ENCODE measurements at places on chromosomes 1 and 21.
A peak's percentile ranks its signal among the peaks of the same experiment; 100 is the strongest.

DNA sequence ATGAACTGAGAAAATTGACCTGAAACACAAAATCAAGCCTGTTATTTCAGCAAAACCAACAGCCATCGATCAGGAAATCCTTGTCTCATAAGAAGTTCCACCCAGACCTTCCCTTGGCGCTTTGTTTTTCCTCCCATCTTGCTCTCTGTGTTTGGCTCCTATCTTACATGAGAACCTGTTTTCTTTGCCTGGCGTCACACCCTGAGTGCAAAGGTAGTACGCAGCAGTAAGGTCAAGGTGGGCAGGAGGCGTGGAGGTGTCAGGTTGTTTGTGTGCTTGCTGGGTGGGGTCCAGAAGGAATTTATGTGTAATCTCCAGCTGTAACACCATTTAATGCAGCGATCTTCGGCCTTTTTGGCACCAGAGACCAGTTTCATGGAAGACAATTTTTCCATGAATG is 50.5 kb downstream of the C1orf21 start:
- no peak for DNase-seq

- DNase-seq: no peak
Measured at GRCh38 chr1:58814251-58815068, 30.6 kb upstream of the JUN start.

GRCh38 chr1:91603409-91603808 is 102.8 kb downstream of the CDC7 start:
- DNase-seq: no peak

DNA sequence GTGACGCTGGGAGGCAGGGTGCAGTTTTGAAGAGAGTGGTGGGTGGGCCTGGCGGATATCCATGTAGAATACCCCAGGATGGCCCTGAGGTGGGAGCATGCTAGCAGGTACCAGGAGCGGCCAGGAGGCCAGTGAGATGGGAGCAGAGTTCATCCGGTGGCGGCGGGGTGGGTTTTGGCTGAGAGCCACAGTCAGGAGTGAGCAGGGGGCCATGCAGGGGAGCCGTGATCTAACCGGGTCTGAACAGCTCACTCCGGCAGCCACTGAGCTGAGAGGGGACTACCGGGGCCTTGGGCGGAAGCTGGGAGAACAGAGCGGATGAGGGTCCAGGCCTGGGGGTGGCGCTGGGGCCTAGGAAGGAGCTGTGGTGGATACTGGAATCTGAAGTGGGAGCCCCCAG is 47.6 kb upstream of the LRP8 start:
- DNase-seq: no peak

- no peak for DNase-seq
Measured at GRCh38 chr1:164017239-164017638, 541.7 kb upstream of the PBX1 start.

DNA sequence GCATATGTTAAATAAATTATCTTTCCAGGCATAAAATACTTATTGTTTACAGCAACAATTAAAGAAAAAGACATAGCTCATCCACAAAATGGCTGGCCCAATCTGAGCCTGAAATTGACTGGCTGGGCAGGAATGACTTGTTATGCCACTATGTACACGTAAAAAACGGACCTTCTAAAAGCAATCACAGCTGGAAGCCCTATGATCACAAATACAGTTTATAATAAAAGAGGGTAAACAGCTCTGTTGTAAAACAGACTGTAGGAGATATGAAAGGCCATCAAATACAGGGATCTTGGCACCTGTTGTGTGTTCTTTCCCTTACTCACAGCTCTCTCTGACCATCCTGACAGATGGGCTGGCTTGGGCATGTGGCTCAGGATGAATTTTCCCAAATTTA is 70.5 kb upstream of the DMRTA2 start:
- DNase-seq: no peak

- DNase-seq: no peak
Measured at GRCh38 chr1:225461533-225462428, 33.9 kb upstream of the LBR start.

- DNase-seq: no peak
Measured at GRCh38 chr1:52325786-52326185, 40.2 kb downstream of the CC2D1B start.

DNA sequence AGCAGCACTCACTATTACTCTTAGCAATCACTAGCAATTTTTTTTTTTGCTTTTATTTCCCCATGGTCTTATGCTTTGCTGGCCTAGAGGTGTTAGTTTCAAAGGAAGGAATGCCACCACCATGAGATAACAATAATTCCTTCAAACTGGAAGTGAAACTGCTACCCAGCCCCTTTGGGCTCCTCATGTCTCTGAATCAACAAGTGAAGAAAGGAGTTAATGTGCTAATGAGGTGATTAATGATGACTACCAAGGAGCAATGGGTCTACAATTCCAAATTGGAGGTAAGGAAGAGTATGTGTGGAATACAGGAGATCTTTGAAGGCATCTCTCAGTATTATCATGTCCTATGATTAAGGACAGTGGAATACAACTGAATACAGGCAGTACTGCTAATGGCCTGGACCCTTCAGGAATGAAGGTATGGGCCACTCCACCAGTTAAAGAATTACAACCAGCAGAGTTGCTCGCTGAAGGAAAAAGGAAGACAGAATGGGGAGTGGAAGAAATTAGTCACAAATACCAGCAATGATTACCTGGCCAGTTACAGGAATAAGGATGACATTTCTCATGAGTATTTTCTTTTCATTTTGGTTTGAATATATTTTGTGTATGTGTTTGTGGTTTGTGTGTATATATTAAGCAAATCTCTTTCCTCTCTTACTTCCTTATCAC is 652.9 kb downstream of the ADGRL2 start:
- DNase-seq: no peak

- no peak for DNase-seq
Measured at GRCh38 chr1:107404756-107405155, 263.9 kb downstream of the NTNG1 start.

DNA sequence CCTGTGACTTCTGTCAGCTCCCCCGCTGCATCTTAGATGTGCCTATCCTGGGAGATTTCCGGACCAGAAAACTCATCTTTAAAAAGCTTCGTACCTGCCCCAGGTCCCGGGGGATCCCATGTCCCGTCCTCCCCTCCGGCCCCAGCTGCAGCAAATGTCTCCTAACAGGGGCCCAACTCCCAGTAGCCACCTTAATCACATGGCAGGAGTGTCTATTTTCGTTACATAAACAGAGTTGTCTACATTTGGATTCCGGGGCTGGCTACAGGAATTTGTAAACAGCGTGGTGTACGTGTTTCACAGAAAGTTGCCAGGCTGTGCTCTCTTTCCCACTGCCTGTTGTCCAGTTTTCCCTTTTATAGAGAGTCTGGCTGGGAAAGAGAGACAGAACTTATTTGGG is 17.9 kb upstream of the KCNE2 start:
- DNase-seq: no peak

DNA sequence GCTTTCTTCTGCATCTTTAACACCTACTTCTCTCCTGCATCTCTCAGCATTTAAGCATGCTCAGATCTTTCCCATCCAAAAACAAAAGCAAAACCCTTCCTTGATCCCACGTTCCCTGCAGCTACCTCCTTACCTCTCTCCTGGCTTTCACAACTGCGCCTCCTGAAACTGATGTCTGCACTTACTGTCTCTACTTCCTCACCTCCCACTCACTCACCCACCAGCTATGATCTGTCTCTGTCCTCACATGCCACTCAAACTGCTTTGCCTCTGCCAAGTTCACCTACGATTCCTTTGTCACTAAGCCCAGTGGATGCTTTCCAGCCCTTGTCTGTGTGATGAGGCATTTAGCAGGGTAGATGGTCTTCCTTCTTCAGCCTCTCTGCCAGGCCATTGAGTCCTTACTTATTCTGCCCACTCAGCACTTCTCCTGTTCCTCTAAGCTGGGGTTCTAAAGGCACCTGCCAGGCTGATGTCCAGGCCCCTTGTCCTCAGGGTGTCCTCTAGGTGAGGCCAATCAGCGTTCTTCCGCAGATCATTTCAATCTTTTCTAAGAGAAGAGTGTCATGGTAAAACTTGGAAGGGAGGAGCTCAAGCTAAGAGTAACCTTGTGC is 10.0 kb upstream of the GJB3 start:
- no peak for DNase-seq

DNA sequence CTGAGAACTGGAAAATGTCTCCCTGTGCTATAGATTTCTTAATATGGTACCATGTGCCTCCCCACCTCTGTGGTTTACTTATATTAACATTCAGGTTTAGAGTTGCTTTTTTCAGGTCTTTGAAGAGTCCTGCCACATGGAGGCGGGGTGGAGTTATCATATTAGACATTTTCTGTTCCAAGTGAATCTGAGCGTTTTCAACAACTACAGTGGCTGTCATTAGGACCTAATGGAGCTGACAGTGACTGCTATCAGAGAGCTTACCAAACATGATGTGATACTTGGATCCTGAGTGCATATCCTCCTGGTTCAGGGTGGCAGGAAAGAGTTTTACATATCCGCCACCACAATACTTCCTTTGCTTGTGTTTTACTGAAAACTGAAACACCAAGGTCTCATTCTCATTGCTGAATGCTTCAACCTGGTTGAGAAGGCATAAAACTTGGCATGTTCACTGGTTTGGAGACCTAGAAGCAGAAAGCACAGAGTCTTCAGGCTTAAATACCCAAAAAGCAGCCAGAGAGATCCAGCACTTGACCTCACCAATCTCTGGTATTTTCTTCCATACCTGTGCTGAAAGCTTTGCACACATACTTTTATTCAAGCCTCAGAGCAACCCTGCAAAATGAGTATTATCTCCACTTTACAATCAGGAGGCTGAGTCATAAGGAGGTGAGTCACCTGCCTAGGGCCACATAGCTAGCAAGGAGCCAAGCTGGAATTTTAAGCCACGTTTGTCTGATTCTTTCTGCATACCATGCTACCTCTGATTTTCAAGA is 47.4 kb upstream of the OSBPL9 start:
- DNase-seq: peak; percentile 59

- DNase-seq: peak; percentile 71
Measured at GRCh38 chr1:151494741-151495281, 16.4 kb upstream of the CGN start.

DNA sequence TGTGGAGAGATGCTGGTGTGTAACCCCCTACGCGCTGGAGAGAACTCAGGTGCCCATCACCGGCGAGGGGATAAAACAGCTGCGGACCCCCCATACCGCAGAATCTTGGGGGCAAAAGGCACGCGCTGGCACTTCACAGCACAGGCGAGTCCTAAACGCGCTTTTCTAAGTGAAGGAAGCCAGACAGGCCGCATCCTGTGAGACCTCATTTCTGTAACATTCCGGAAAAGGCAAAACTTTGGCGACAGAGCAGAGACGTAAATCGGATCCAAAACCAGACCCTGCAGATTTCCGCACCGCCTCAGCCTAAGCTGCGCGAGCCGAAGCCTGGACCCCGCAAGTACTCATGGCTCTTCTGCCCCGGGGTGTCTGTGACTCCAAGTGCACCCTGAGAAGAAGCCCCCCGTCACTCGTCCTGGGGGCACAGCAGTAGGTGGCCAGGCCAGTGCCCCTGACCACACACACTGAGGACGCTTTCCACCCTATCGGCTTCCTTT is 60.9 kb downstream of the SLX9 start:
- DNase-seq: no peak

DNA sequence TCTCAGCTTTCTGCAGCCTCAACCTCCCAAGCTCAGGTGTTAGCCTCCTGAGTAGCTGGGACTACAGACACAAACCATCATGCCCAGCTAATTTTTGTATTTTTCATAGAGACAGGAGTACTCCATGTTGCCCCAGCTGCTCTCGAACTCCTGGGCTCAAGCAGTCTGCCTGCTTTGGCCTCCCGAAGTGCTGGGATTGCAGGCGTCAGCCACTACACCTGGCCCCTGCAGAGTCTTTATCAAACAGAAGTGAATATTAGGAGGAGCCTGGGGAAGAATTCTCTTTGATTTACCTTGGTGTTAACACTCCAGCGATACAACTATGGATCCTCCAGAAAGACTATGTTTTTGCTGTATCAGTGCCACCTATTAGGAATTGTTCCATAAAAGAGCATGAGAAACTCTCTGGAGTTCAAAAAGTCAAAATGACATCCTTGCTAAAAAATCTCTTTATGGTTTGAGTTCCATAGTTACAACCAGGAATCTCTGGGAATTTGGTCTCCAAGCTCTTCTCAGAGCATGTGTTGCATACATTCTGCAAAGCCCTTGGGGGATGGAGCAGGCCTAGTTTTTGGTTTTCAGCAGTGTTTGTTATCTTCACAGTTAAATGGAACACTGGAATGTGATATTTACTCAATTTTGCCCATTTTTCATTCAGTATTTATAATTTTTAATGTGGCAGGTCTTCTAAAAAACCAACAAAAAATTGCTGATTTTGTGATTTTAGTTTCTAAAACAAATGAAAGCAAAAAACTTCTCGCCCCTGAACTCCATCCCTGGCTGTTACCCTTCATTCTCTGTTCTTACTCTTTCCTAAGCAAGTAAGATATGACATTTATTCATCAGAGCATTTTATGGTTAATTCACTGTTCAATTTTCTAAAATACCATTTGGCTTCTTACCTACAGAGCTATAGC is 77.3 kb downstream of the OLFML2B start:
- DNase-seq: no peak

GRCh38 chr1:85611856-85612255 is 31.3 kb downstream of the CCN1 start:
- DNase-seq: no peak

DNA sequence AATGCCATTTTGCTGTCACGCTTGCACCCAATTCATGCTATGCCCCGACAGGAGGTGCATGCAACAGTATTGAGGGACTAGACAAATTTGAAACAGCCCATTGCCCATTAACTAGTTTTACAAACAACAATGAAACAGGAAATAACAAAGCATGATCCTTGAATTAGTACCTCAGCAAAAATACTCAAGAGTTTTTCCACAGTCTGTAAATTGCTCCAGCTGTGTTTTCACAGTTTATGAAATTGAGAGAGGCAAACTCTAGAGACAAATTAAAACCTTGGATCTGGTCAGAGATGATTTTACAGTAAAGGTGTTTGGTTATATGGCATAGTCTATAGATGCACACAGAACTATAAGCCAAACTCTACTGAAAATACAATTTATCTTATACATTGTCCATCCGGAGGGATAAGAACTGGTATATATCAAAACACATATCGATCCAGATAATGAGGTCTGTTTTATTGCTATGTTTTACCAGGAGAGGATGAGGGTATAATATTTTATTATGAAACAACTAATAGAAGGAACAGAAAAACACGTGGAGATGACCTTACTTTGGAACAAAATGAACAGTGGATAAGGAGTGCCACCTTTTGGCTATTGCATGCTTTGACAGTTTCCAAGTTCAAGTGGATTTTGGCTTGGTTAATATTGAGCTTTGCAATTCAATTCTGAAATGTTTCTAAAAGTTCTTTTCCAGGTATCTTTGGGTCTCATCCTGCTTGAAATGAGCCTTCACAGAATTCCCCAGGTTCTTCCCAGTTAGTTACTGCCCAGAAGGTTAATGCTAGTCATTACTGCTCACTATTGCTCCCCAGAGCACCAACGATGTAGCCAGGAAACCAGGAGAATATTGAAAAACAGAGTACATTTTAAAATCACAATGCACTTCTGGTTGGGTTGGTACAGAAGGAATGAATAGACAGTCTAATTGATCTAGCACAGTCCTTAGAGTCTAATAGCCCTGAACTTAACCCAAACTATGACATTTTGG is 45.7 kb downstream of the ZC3H11B start:
- peak; percentile 27 for DNase-seq

GRCh38 chr1:224266915-224267856 is 62.8 kb downstream of the NVL start:
- DNase-seq: no peak

All from globus pallidus (tissue), 1 donor.